ENCODE measurements at places on chromosomes 12 and 14. TPM values are rescaled to one million over a fixed set of nuclear protein-coding genes. Genes with fewer than 3 reads are reported as not detected.

Gene PRKCH
- 10.5 TPM for total RNA-seq

Gene HAL
- total RNA-seq: 0.21 TPM

Gene LRR1
- 7.5 TPM for total RNA-seq

Gene ANO4
- 0.21 TPM for total RNA-seq

Gene GPATCH2L
- 76.7 TPM for total RNA-seq

Gene LRCOL1
- total RNA-seq: not detected

Gene LRRC43
- total RNA-seq: 2.5 TPM

Gene ALG10
- 14.4 TPM for total RNA-seq

Gene TAS2R20
- 0.41 TPM for total RNA-seq

Gene SLCO1B3
- not detected for total RNA-seq

Gene SLCO1B1
- total RNA-seq: not detected

Gene GNPTAB
- 26.5 TPM for total RNA-seq

Gene INHBE
- total RNA-seq: 8.7 TPM

Gene ARG2
- 35.0 TPM for total RNA-seq

Gene STAC3
- not detected for total RNA-seq

Gene OAS2
- total RNA-seq: 3.6 TPM

Gene SLCO1A2
- not detected for total RNA-seq

Gene CMKLR1
- total RNA-seq: 1.4 TPM

Gene FOXA1
- total RNA-seq: 8.2 TPM

Gene OR4K1
- not detected for total RNA-seq

Gene SMOC1
- total RNA-seq: 2.7 TPM

Gene UNG
- total RNA-seq: 49.3 TPM

Gene ASCL1
- total RNA-seq: not detected

Gene SIRT4
- 2.3 TPM for total RNA-seq

Gene CDC42BPB
- 147 TPM for total RNA-seq

Gene DBX2
- not detected for total RNA-seq

Measured in kidney epithelial cell (primary cell).